ENCODE measurements at places on chromosomes 5 and 9.
A peak's percentile ranks its signal among the peaks of the same experiment; 100 is the strongest.

DNA sequence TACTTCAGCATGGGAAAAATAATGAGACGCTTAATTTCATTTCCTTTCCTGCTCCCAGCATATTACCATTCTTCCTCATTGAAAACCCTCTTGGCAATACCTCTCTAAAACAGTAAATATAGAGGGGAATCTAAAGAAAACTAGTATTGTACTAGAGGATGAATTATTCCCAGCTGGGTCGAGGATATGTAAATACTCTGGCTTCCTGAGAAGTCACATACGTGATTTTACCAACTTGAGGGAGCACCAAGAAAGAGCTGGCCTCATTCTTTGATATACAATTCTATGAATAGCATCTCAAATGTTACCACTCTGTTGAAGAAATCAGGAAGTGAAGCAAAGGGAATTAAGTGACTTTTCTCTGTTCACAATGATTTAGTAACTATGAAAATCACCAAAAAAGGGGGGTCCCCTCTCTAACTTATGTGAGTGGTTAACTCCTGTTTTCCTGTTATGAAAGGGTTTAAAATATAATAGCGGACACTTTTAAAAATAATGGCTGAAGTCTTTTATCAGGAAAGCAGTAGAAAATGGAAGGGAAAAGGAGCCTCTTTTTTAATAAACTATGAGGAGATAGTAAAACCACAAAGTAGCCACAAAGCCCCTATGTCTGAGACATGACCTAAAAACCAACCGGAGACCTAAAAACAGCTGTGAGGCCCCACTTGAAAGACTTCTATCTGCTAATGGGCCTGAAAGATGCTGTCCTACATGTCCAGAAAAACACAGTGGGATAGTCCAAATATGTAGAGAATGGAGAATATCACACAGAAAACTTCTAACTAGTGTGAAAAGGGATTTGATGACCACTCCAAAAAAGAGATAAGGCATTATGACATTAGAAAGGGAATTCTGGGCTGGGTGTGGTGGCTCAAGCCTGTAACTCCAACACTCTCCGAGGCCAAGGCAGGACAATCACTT lies 42.6 kb downstream of the LPAR1 start:
- DNase-seq = peak; percentile 57

GRCh38 chr5:62931153-62931950 lies 352.7 kb downstream of the LRRC70 start:
- DNase-seq = no peak

DNA sequence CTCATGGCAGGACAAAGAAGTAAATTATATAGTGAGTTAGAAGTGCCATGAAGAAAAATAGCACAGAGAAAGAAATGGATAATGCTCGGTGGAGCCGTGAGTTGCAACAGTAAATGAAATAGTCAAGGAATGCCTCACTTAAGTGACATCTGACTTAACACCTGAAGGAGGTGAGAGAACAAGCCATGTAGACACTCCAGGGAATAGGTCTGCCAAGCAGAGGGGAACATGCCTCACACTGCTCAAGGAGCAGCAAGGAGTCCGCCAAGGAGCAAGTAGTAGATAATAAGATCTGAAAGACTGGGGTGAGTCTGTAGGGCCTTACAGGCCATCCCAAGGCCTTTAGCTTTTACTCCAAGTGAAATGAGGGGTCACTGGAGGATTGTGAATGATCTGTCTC lies 21.8 kb downstream of the MAPKAP1 start:
- DNase-seq = no peak

DNA sequence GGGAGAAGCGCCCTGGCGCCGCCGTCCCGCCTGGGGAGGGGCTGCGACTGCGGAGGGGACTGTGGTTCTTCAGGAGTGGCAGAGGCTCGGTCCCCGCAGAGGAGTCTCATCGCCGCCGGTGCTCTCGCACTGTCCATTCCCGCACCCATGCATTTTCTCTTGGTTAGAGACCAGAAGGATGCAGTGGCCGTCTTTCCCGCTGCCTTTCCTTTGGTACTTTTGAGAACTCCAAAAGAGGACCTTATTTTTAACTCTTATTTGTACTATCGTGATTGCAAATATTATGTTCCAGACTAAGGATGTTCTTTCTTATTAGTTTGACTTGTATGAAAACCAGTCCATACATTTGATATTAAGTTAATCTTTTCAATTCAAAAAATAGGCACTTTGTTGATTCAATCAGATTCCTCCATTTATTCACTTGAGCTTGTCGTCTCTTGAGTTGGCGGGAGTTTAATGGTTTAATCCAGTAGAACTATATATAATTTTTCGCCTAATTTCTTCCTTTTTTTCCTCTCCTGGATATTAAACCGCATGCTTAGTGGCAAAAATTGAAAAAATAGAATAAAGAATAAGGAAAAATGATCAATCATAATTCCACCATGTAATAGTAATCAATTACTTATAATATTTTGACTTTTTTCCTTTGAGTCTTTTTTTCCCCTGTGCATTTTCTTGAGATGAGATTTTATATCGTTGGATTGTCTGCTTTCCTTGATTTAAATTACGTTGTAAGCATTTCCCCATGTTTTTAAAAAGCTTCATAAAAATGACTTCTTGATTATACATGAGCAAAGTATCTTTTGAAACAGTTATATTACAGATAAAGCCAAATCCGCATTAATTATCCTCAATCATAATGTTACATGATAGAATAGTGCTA lies 861 bp downstream of the ZFYVE16 start:
- DNase-seq = peak; percentile 68

DNA sequence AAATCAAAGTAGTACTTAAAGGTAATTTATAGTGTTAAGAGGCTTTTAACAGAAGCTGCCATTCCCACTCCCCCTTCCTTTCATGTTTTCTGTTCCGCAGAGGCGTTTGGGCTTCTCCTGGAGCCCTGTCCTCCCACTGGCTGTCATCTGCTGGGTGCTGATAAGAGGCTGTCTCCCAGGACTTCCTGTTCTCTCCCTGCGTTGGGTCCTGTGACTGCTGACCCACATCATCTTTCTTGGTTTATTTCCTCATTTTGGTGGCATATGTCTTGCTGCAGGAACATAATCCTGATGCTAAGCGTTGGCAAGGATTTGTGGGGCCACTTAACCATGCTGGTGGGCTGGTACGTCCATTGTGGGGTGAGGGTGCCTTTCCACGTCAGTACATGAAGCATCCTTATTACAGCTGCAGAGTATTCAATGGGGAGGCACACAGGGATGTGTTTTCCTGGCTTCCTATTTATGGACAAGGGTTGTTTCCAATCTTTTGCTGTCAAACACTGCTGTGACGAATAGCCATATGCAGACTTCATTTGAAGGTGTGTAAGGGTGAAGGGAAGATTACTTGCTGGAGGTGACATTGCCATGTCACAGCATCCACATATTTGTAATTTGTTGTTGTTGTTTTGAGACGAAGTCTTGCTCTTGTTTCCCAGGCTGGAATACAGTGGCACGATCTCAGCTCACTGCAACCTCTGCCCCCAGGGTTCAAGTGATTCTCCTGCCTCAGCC lies 22.3 kb upstream of the RNF130 start:
- DNase-seq = peak; percentile 98

DNA sequence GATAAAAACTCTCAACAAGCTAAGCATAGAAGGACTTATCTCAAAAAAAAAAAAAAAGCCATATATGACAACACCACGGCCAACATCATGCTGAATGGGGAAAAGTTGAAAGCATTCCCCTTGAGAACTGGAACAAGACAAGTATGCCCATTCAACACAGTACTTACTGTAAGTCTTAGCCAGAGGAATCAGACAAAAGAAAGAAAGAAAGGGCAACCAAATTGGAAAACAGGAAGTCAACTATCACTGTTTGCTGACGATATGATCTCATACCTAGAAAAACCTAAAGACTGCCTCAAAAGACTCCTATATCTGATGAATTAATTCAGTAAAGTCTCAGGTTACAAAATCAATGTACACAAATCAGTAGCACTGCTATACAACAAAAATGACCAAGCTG lies 24.6 kb upstream of the PTGER4 start:
- peak; percentile 63 for DNase-seq

DNA sequence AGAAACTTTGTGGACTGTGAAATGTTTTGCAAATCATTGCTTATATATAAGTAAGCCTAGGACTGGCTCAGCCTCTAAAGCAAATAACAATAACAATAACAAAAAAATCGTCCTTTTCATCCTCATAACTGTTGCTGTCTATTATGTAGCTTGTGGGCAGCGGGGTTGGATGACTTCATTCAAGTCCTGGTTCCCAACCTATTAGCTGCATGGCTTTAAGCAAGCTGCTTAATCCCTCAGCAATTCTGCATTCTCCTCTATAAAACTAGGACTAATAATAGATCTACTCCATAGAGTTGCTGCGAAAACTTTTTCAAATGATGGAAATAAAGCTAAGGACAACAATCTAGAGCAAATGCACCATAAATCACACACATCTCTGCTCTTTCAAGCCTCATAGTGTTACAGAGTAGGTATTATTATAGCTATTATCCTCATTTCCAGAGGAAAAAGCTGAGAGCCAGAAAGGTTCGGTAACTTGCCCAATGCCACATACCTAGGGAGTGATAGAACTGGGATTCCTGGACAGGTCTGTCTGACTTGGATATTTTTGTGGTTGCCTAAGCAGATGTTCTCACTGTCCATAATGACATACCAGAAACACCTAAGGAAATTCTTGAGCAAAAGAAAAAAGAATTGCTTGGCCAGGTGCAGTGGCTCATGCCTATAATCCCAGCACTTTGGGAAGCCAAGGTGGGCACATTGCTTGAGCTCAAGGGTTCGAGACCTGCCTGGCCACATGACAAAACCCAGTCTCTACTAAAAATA lies 98.8 kb upstream of the ADRA1B start:
- DNase-seq = no peak

GRCh38 chr5:50559955-50560354 lies 106.5 kb upstream of the PARP8 start:
- no peak for DNase-seq

GRCh38 chr5:179806250-179807048 lies at the start of gene MGAT4B:
MGAT4B (minus strand) TSS chr5:179806866; CDS start chr5:179806583, 283 bp downstream.
- DNase-seq = peak; percentile 93

GRCh38 chr9:120920806-120921178 lies 5.8 kb downstream of the TRAF1 start:
- DNase-seq = no peak

DNA sequence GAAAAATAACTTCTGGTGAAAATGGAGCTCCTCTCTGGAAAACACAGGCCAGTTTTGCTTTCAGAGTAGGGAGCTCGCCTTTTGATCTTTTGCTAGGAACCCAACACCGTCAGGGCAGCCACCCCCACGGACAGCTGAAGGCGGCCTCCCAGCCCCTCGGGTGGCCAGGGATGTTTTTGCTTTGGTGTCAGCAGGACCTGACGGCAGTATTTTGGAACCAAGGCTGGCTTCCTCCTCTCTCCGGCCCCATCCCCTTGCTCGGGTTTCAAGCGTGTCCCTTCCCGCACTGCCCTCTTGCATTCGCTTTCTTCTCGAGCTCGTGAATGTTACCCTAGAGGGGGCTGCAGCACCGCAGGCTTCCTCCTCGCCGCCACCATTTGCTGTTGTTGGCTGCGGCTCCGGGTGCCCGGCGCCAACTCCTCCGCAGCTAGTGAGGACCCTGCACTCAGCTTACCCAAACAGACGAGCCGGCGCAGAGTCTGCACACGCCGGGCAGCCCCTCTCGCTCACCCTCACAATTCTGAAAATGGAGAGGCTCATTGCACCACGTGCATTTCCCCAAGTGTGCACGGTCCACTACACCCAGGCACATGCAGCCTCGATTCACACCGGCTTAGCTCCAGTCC lies 35.5 kb upstream of the ADAMTSL1 start:
- DNase-seq = peak; percentile 6

DNA sequence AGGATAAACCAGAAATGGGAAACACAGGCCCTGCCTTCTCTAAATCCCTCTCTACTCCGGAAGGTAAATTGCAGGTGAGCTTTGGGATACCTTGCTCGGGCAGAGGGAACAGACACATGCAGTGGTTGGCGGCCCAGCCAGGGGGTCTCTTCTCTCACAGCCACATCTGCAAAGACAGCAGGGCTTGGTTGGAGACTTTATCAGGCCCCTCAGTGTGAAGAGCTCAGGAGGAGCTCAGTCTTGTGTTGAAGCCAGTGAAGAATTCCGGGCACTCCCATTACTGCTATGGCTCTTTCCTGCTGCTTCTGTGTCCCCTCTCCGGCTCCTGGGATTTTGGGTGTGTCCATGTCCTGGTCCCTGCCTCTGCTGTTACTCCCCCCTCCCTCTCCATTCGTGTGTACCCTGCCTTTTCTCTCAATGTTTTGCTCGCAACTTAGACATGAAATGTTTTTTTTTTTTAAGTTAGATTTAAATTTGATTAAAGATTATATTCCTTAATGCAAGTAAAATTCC lies 99.8 kb downstream of the TRIO start:
- no peak for DNase-seq
